ENCODE measurements at places on chromosomes 7 and 10.

GRCh38 chr7:88279323-88279722, 27.4 kb downstream of the STEAP4 start:
- no peak for DNase-seq

- no peak for DNase-seq
Measured at GRCh38 chr10:86779220-86780017, 23.0 kb downstream of the BMPR1A start.

GRCh38 chr10:108615576-108616320, 1307.6 kb downstream of the XPNPEP1 start:
- no peak for DNase-seq

- DNase-seq, result no peak
Measured at GRCh38 chr10:76887223-76888010, 750.2 kb downstream of the KCNMA1 start.

DNA sequence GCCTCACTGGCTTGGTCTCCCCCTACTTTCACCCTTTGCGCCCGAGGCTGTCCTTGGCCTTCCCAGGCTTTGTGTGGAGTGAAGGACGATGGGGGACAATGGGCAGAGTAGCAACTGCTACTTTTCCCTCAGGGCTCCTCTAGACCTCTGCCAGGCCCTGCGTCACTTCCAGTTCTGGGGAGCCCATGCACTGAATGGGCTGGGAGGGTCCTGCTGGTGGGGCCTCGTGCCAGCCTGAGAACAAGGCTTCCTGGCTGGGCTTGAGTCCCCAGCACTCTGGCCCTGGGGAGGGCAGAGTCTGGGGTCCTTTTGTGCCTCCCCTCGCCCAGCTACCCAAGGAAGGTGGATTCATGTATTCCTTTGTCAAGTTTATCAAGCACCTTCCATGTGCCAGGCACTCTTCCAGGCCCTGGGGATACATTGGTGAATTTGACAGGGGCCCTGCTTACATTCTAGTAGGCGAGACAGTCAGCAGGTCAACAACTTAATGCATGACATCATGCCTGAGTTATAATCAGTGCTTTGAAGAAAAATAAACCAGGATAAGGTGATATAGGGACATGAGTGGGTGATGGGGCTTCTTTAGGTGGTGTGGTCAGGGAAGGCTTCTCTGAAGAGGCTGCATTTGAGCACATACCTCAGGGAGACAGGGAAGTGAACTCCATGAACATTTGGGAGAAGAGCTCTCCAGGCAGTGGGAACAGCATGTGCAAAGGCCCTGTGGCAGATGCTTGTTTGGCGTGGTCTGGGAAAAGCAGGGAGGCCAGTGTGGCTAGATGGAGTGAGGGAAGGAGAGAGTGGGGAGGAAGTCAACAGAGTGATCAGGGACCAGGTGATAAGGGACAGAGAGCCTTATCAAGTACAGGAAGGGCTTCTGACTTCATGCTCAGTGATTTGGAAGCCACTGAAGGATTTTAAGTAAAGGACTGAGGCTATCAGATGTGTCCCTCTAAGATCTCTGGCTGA, 14.1 kb downstream of the ZMIZ1 start:
- peak; percentile 63 for DNase-seq

DNA sequence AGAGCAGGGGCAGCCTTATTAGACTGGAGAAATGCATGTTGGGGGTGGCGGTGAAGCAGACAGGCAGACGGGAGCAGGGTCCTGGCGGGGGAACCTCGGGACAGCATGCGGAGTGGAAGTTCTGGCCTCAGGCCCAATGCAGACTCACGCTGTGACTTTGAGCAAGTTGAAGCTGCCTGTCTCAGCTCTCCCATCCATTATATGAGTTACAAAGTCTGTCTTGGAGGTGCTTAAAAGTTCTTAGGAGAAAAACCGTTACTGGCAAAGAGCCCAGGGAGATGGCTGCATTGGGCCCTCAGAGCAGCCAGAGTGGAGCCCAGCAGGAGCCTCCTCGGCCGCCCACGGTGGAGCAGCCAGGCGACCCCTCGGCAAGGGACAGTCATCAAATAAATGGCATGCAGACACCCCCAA, 509.5 kb downstream of the PLXNA4 start:
- no peak for DNase-seq

GRCh38 chr10:77590344-77591237, 47.0 kb downstream of the KCNMA1 start:
- no peak for DNase-seq

- no peak for DNase-seq
Measured at GRCh38 chr7:158094046-158094445, 493.6 kb downstream of the PTPRN2 start.

GRCh38 chr10:119653916-119654315, 2.7 kb downstream of the BAG3 start:
- DNase-seq, result no peak

GRCh38 chr10:132796846-132797245, 10.9 kb upstream of the NKX6-2 start:
- no peak for DNase-seq

DNA sequence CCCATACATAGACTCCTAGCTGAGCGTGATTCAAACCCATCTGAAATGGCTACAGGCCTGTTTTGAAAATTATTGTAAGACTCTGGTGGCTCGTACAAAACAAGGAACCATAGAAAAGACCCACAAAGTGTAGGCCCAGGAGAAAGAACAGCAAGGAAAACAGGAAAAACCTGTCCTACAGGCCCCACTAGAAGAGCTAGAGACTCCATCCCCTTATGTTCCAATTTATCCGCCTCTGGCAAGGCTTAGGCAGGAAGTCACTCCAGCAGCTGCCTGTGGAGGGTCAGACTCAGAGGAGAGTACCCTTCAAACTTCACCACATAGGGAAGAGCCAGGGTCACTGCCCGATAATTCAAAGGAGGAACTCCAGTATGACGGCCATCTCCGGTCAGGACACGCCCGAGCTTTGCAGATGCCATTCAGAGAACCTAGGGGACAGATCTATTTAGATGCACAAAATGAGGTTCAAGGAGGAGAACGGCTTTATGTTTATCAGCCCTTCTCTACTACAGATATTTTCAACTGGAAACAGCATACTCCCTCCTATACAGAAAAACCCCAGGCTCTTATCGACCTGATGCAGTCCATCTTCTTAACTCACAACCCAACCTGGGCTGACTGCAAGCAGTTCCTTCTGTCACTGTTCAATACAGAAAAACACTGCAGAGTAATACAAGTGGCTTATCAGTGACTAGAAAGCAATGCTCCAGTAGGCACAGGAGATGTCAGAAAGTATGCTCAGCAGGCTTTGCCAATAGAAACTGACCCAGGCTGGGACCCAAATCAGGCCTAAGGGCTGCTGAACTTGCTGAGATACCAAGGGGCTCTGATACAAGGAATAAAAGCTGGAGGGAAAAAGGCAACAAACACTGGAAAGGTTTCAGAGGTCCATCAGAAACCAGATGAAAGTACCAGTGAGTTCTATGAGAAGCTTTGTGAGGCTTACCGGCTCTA, 8.6 kb upstream of the ZNF33B start:
- DNase-seq, result peak; percentile 63

DNA sequence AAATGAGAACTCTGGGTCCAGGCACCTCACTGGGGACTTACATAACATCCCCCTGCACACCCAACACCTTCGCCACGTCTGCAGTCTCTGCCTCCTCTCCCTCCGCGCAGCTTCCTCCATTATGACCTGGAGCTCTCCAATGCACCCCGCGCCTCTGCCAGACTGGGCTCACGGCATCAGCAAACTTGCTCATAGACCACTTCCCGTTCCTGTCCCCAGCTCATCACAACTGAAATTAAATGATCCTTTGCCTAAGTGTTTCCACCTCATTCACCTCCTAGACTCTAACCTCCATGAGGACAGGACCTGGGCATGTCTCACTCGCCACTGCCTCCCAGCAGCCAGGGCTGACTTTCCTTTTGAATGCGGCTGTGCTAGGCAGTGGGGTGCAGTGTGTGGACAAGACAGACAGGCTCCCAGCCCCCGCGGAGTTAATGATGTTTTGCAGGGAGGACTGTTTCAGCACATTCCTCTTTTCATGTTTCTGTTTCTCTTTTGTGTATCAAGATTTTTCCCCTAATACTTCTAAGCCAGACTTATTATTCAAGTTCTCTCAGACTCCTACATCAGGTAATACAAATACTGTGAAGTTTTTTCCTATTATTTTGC, 18.8 kb downstream of the CHST15 start:
- no peak for DNase-seq

DNA sequence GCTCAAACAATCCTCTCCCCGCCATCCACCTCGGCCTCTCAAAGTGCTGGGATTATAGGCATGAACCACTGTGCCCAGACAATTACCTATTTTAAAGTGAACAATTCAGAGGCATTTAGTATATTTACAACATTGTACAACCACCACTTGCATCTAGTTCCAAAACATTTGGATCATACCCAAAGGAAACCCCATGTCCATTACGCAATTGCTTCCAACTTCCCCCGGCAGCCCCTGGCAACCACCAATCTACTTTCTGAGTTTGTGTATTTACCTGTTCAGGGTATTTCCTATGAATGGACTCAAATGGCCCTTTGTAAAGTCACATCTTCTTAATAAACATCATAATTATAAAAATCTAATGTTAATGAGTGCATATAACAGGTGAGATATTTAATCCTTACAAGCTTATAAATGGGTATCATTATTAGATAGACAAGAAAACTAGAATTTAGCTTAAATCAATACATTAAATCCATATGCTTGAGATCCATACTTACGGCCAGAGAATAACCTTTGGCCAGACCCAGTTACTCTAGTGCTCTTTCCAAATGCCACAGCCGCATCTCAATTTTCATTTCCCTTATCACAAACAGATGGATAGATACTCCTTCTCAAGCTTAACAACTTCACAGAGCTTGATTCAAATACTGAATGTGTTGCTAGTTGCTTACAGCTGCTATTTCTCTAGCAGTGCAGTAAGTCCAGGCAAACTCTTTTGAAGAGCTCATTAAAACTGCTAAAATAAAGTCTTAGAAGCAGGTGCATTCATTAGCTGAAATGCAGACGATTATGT, 133.4 kb upstream of the MKLN1 start:
- no peak for DNase-seq

- no peak for DNase-seq
Measured at GRCh38 chr10:110833941-110834628, 37.6 kb upstream of the PDCD4 start.

DNA sequence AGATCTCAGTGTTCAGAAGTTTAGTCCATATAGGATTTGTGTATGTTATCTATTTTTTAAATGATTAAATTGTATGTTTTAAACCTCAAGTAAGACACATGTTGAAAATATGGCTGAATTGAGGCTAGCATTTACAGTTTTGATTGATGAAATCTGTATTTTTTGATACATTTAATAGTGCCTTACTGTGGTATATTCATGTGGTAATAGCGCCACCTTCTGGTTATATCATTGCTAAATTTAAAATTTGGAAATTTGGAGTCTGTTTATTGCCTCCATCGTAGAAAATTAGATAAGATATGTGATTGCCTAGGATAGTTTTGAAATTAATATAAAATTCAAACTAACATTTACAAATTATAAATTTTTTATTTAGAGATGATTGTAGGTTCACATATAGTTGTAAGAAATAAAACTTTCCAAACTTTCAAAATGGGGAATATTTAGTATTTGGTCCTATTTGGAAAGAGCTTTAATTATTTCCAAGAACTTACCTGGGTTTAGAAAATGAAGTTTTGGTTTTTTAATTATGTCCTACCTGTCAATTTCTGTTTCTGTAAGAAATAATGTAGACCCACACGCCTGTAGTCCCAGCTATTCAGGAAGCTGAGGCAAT, 19.1 kb upstream of the ARMS2 start:
- peak; percentile 72 for DNase-seq

DNA sequence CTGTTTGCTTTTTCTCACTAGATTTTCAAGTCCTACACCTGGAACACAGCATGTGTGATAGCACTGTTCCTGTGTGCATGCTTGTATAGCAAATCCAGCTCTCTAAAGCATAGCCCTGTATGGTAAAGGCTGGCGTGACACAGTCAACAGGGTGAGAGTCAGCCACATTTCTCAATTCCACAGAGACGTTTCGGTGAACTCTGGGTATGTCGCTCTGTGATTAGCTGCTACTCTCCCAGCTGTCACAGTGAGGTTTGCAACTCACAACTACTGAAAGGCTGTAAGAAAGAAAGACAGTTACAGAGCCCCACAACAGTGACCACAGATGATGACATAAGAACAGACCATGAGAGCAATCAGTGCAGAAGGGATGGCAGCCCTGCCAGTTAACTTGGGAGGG, 170.6 kb upstream of the IMMP2L start:
- DNase-seq, result no peak

GRCh38 chr10:24396396-24396795, 187.5 kb downstream of the KIAA1217 start:
- no peak for DNase-seq

DNA sequence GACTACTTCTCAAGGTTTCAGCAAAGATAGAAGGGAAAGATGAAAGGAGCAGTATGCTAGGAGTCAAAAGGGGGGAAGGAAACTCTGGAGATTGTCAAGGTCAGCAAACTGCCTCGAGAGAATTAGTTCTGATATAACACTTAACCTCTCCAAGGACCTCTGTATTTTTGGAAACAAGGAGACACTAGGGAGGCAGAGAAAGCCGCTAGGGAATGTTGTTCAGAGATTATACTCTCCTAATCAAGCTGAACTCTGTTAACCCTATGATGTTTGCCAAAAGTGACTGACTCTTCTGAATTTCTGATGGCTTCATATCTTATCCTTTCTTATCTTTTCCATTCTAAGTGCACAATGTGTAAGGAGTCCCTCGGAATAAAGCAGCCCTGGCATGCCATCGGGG, 27.1 kb downstream of the CREM start:
- peak; percentile 11 for DNase-seq

DNA sequence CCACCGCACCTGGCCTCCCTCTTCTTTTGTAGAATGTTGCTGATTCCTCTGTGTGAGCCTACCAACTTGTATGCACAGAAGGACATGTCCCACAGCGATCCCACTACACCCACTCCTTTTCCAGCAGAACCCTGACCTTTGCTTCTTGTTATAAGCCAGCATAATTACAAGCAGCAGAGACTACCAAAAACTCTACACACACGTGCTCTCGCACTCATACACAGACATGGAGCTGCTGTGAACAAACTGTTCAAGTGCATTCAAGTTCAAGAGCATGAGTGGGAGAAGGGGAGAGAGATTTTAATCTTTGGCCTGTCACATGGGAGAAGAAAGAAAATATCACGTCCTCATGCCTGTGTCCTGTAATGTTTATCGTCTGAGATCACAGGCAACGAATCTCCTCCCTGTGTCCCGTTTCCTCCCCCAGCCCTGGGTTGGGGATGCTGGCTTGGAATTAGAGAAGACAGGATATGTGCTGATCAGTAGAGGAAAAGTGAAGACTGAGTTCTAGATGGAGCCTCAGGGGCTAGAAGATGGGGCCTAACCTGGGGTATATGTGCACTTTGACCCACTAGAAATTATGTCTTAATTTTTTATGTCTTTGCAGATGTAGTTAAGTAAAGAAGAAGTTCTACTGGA, 79.6 kb downstream of the NHLRC2 start:
- no peak for DNase-seq
